Hepatic stellate cell (primary cell): ENCODE measurements at places on chromosomes 6 and 20.

DNA sequence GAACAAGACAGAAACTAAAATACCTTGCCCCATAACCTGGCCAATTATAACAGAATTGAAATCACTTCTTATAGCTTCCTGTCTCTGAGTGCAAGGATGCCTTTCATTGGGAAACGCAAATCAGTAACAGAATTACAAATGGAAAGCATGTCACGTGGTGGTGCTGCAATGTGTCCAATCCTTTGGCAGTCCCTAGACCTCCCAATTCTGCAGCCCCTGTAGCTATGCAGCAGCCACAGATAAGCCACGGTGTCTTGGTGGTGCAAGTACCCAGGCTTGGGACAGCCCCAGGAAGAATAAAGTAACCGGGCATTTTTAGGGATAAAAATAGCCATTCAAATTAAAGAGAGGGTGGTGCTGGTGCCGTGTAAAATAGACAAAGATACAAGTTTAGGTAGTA, 134.6 kb upstream of the CCN2 start:
- no peak for DNase-seq

- no peak for DNase-seq
These were observed 13.3 kb upstream of the ZNFX1 start for GRCh38 chr20:49291200-49291599.

GRCh38 chr6:56708810-56709597, 66.3 kb upstream of the DST start:
- no peak for DNase-seq

GRCh38 chr6:150286912-150287311, 81.9 kb upstream of the IYD start:
- DNase-seq, result no peak

DNA sequence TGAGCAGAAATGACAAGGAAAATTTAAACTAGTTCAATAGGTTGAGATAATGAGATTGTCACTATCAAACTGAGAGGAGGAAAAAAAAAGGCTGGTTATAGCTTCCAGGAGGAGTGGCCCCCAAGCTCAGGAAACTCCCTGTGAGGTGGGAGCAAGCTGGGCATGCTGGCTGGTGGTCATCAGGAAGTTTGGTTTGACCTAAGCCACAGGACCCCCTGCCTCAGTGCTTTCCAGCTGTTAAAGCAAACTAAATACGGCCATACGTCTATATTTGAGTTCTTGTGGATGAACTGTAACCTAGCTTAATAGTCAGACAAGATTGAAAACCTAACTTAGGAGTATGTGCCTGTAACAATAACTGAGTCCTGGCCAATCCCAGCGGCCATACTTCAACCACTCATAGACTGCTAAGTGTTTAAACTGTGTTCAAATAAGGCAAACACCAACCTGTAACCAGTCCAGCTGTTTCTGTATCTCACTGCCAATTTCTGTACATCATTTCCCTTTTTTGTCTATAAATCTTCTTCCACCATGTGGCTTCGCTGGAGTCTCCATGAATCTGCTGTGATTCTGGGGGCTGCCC, 24.6 kb upstream of the ZBTB24 start:
- DNase-seq, result no peak

DNA sequence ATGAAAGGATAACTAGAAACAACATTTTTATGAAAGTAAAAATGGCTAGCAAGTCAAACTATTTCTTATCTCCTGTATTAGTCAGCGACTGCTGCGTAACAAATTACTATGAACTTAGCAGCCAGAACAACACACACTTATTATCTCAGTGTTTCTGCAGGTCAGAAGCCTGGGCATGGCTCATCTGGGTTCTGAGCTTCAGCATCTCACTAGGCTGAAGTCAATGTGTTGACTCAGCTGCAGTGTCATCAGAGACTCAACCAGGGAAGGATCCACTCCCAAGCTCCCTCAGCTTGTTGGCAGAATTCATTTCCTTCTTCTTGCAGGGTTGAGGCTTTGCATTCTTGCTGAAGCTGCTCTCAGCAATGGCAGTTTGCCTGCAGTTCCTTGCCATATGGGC, 33.2 kb upstream of the IGF2R start:
- DNase-seq, result no peak

- DNase-seq, result no peak
These were observed 152.6 kb downstream of the THEMIS start for GRCh38 chr6:127748290-127748689.

- DNase-seq, result no peak
These were observed 847.8 kb downstream of the QKI start for GRCh38 chr6:164262348-164262747.

DNA sequence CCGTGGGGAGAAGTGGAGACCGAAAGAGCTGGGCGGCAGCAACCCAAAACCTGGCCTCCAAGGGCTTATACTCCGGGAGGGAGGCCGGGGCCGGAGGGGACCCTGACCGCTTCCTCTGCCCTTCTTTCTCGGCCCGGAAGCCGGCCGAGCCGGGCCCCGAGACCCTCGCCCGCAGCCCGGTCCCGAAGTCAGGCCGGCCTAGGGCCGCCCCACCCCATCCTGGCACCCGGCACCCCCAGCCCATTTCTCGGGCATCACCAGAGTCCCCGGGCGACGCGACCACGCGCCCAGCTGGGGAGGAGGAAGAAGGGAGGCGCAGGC, 572 bp upstream of the ZDHHC14 start:
- DNase-seq, result peak; percentile 9

GRCh38 chr20:46752728-46753127, 43.3 kb downstream of the SLC2A10 start:
- peak; percentile 43 for DNase-seq

DNA sequence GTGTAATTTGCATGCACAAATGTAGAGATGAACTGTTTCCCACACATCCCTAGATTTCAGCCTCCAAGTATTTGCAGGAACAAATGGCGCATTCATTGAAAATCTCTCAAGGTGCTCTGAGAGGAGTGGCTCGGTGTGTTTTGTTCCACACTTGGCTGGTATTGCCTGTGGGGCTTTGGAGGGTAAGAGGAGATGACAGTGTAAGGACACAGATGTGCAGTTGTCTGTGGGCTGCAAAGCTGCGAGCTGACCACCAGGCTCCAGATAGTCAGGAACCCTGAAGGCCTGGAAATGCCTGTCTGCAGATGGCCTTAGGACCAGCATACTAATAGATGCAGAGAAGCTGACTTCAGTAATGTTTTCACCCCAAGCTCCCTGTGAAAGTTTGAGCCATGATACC, 57.7 kb upstream of the PBOV1 start:
- no peak for DNase-seq

DNA sequence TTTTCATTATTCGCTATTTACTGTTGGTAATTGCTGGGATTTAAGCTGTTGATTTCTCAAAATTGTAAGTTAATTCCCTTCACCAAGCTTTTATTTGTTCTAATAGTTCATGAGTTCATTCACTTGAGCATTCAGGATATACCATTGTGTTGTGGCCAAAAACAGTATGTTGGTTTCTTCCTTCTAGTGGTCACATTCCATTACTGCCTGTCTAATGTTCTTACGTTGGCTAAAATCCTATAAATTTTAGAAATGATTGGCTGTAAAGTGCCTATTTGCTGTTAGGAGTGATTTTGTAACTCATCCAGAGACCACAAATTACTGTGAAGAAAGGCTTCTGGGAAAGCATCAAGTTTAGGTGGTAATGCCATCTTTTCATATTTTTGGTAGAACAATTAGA, 76.3 kb downstream of the FARS2 start:
- DNase-seq, result no peak

GRCh38 chr20:16707674-16708073, 22.2 kb upstream of the SNRPB2 start:
- DNase-seq, result no peak

DNA sequence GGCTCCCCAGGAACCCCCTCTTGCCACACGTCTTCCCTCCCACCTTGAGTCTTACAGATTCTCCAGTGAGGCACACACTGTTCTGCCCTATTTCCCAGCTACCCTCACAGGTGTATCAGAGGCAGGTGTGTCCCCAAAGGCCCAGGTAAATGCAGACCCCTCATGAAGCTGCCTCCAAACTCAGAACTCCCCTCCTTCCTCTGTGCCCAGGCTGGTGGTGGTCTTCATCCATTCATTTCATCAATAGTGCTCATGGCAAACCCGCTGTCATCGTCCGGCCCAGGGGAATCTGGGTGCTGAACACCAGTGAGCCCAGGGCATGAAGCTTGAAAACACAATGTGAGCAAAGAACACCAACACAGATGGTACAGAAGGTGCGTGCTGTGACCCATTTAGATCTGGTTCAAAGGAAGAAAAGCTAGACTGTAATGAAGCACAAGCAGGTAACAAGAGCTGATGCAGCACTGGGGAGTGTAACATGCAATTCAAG, 213.1 kb downstream of the SYNDIG1 start:
- DNase-seq, result no peak

DNA sequence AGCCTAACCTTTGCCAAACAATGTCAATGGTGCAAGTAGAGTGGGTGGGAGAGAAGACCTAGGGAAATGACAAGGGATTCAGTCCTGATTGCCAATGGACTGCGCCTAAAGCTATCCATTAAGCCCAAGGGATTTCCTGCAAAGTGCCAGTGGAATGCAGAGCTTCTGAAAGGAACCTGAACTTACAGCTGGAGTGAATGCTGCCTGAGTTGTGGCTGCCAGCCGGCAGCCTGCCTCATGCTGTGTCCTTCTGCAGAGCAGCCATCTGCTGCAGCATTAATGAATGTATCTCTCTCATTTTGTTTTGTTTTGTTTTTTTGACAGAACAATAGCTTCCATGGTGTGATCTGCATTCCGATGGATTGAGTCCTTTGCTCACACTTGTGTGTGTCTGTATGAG, 44.7 kb downstream of the SLC35F1 start:
- DNase-seq, result no peak

- DNase-seq, result no peak
These were observed 16.4 kb downstream of the PIGT start for GRCh38 chr20:45432294-45432693.

DNA sequence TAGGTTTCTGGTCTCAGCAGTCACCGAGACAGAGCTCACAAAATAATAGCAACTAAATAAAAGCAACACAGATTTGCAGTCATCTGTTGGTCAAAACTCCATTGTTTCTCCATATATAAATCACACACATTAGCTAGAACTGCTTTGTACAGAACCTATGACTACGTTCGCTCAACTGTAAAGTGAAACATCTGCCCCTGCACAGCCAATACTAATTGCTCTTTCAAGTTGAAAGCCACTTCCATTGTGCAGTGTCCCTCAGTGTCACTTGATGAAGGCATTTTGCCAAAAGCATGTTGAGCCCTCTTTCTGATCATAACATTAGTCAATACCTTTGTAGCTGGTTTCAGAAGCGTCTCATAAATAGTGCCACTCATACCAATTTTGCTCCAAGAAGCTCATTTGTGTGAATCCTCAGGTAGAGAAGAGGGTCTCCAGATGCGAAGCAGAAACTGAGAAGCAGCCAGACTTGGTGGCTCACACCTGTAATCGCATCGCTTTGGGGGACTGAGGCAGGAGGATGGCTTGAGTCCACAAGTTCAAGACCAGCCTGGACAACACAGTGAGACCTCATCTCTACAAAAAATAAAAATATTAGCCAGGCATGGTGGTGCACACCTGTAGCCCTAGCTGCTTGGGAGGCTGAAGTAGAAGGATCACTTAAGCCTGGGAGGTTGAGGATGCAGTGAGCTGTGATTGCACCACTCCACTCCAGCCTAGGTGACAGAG, 68.9 kb downstream of the PERP start:
- no peak for DNase-seq

DNA sequence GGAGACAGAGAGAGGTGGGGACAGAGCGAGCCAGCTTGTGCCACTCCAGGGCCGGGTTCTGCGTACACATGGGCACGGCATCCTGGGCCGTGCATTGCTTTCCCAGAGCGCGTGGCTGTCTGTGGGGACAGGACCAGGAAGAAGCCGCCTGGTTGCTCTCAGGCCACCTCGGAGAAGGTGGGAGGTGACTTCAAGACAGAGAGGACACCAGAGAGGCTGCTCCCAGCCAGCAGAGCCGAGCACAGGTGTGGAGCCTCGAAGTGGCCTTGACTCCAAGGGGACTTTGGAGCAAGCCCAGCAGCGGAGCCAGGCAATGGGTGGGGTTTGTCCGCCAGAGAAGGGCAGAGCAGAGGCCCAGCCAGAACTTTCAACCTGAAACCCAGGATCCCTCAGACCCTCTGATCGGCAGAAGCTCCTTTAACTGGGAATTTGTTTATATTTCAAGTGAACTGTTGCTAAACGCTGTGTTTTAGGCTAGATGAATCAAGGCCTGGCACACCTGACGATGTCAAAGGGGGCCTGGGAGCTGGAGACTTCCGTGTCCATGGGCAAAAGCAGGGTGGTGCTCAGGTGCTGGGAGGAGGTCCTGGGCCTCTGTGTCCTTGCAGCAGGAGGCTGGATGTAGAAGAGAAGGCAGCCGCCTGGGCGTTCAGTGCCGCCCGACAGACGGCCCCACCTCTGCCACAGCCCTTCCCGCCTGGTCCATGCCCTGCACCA, 262.1 kb downstream of the DLL1 start:
- DNase-seq, result no peak

DNA sequence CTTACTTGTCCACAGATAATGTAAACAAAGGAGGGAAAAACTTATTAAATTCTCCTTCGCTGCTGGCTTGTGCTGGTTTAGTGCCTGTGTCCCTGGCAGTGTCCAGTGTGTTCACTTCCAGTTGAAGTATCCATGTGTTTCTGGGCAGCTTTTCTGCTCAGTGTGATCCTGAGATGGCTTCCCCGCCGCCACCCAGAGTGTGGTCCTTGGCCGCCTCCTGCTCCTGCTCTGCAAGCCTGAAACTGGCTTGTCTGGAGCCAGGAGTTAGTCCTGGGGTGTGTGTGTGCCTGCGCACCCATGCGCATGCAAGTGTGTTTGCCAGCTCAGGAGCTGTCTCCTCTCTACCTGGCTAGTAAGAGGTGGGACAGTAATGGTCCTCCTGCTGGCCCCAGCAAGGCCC, 7.2 kb downstream of the BTBD3 start:
- no peak for DNase-seq

DNA sequence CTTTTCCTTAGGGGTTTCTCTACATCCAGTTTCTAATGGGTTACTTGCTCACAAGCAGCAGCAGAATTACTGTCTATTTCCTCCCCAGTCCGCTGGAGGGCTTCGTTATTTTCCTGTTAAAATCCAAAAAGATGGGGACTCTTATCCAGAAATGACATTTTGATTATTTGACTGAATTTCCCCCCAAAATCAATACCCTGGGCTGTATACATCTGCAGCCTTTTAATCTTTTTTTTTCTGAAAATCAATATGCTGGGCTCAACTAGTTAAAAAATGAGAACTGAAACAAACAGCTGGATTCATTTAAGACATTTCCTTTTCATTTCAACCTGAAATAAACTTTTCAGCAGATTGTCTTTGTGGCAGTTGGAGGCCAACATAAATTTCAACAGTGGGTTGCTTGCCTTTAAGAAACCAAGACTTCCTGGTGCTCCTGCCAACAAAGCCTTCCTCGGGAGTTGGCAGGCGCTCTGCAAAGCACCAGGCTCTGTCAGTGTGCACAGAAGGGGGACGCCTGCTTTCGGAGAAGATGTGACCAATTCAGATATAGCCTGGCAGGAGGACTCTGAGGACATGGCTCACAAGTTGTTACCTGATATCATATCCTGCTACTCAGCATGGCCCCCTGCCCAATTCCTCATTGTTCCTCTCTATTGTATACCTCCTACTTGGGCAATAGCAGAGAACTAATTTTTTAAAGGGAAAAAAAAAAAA, 204.7 kb upstream of the ARG1 start:
- DNase-seq, result no peak

GRCh38 chr20:18738055-18738454, 75.5 kb upstream of the SCP2D1 start:
- DNase-seq, result no peak

- DNase-seq, result no peak
These were observed 128.3 kb downstream of the MAP3K7 start for GRCh38 chr6:90458353-90459224.

GRCh38 chr6:15661853-15662325, 939 bp downstream of the DTNBP1 start:
- DNase-seq, result no peak
